ENCODE measurements at places on chromosomes 3 and 15.

DNA sequence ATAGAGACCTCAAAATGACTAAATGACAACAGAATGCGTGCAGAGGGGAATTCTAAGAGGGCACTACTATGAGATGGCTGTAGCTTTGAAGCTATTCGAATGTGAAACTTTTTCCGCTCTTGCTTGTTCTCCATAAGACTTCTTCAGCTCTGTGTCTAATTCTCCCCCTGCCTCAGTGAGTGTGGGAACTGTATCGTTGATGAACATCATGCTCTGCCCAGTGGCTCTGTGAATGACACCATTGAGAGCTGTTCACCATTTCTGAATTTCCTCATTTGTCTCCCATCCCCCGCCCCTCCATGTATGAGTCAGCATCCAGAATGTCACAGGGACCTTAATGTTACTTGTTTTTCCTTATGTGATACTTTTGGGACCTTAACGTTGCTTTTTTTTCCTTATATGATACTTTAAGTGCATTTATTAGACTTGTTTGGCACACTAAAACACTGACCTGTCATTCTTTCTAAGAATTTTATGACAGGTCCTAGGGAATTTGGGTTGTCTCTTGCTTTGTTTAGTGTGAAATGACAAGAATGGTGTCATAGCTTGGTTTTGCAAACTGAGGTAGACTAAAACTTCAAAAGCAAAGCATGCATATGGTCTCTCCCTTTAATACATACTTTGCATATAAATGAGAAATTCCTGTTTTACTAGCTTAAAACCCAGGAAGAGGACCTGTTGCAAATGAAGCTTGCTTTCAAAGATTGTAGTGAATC, 99.6 kb downstream of the FNDC3B start:
- peak; percentile 33 for DNase-seq

DNA sequence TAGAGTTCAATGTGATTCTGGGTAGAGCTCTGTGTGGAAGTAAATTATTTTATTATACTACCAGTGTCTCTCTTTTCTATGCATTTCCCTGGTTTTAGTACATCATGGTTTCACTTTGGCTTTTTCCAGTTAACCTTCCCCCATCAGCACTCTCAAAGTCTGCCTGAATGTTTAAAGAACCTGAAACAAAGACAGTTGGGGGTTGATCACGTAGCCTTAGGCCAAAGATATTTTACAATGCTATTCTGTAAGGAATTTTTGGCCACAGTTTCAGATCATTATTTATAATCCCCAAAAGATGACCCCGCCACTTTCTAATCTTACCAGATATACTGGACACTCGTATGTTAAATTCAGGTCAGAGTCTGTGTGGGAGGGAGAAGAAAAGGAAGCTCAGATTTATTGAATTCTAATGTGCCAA, 156.3 kb upstream of the TMC3 start:
- DNase-seq: no peak

- DNase-seq: no peak
Measured at GRCh38 chr3:120029749-120030148, 64.5 kb downstream of the GSK3B start.

DNA sequence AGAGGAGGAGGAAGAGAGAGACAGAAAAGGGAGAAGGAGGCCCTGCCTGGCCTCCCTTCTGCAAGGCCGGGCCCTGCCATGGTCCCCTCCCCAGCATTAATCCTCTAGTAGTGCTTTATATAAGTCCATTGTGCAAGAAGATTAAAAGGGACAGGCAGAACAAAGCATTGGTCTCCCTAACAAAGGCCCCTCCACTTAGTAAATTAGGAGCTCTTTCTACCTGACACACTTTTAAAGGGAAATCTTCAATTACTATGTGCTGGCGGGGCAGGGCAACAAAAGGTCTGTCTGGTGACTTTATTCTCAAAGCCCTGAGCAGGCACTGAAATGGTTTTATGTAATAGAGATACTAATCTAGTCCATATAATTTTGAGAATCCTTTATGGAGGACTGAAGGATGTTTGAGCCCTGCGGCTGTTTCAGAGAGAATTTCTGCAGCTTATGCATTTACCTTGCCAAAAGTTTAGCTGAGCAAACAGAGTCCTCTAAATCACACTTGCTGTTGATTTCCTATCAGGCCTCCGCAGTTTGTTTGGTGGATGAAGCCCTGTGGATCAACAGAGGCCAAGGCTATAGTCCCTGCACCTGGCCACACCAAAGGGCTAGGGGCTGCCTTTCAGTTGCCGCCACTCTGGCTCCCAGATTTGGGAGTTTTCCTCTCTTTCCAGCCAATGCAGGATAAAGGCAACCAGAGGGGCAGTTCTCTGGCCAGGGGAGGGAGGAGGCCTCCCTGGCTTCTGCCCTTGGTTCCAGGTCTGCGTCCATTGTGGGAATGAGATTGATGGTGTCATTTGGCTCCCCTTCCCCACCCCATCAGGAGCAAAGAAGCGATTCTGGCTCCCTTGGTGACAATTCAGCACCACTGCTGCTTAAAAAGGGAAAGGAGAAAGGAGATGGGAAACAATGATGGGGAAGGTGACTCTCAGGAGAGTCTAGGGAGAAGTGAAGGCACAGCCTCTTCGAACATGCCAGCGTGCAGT, 148.0 kb downstream of the MEGF11 start:
- no peak for DNase-seq

DNA sequence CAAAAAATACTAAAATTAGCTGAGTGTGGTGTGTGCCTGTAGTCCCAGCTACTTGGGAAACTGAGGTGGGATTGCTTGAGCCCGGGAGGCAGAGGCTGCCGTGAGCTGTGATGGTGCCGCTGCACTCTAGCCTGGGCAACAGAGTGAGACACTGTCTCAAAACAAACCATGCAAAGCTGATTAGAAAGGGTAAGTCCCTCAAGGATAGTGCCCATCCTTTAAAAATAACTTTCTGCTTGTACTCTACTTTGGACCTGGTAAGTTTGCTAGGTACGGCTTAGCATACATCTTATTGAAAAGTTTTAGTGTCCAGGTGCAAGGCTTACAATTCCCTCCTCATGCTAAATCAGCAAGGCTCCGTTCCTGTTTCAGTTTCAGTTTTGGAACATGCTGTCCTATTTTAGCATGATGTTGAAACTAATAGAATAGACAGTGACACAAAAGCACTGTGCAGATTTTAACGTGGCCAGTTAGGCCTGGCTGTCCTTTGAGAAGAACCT, 21.4 kb downstream of the FEM1B start:
- peak; percentile 96 for DNase-seq
